ENCODE measurements at places on chromosomes 13 and 19.

- DNase-seq, result peak; percentile 88
Observed at GRCh38 chr13:50116430-50116973, 101.3 kb downstream of the KCNRG start.

DNA sequence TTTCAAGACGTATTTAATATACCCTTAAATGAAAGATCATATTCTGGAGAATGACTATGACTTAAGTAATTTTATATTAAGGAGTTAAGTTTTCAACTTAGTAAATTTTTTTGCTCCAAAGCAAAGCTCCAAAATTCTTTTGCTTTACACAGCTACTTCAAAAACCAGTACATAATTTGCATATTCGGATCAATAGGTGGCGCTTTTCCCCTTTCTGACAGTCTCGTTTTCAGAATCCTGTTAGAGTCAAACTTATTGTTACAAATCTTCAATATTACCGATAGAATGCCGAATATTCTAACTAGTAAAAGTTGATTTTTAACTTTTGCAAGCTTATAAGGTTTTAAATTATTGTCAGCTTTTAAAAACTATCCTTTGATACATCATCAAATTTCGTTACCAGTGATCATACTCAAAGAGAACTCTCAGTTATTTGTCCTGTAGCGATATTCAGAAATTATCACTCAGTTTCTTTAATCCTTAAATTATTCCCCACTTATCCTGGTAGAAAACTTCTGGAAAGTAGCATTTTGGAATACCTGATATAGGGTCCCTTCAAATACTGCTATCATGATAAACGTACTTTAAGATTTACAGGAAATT is 852.7 kb upstream of the KLHL1 start:
- DNase-seq, result peak; percentile 65

GRCh38 chr13:101752432-101752831 is 300.0 kb downstream of the ITGBL1 start:
- DNase-seq, result no peak

DNA sequence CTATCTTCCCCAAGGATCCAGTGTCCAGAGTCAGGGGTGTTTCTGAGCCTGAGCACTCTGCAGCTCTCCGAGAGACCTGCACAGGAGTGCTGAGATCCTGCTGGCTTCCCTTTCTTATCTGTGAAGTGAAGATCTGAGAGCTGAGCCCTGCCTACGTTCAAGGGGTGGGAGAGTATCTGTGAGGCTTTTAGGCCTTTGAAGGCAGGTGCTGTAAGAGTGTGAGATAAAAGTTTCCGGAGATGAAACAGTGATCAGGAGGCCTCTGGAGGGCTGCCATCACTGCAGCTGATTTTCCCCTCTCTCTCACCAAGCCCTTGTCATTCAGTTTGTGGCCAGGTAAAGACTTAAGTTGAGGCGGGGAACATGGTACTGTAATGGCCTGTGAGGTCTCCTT is 83.1 kb downstream of the AKAP11 start:
- no peak for DNase-seq

DNA sequence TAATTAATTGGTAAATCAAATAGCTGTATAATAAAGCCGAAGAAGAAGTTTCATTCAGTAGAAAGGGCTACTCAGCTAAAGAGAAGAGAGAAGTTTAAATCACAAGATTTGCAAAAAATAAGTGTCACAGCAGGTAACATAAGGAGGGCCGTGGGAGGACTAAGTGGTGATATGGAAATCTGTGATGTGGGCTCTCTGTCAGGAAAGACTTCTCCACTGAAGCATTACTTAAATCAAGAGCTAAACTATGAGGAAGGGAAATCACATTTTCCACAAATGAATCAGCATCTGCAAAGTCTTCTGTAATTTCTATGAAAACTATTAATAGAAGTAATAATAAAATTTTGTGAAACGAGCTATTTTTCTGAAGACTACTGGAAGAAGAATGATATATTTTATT is 153.8 kb downstream of the PCDH9 start:
- no peak for DNase-seq

DNA sequence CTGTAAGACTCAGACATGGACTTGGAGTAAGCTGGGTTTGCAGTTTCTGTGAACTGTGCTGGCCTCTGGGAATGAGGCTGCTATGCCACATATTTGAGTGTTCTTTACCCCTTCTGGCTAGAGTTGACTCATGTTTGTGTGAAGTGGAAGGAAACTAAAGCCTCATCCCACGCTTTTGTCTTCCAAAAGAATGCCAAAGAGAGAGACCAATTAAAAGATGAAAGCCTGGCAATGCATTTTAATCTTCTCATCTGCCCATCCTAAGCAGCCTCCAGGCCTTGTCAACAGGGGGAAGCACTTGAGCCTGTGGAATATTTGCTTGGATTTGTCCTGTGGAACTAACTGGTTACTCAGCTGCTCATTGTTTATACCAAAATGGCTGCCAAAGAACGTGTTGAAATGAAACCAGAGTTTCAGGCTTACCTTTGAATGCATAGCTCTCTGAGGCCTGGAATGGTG is 49.1 kb downstream of the LMO7 start:
- DNase-seq, result peak; percentile 16

GRCh38 chr19:30385174-30385573 is 13.0 kb downstream of the ZNF536 start:
- DNase-seq, result no peak

DNA sequence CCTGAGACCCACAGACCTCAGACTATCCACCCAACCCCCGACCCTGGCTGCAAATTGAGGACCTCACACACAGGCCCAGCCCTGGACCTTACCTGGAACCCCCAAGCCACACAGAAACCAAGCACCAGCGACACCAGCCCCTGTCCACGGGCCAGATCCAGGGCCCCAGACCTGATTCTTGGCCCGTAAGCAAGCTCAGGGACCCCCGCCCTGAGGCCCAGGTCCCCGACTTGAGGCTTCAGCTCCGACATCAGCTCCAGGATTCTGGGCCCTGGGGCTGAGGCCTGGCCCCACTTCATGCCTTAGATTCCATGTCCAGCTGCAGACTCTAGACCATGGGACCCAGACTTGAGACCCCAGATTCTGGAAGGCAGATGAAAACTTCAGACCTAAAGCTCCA is 6.3 kb downstream of the TTYH1 start:
- DNase-seq, result no peak

GRCh38 chr13:62932256-62932883 is 1516.7 kb upstream of the PCDH20 start:
- DNase-seq, result no peak

DNA sequence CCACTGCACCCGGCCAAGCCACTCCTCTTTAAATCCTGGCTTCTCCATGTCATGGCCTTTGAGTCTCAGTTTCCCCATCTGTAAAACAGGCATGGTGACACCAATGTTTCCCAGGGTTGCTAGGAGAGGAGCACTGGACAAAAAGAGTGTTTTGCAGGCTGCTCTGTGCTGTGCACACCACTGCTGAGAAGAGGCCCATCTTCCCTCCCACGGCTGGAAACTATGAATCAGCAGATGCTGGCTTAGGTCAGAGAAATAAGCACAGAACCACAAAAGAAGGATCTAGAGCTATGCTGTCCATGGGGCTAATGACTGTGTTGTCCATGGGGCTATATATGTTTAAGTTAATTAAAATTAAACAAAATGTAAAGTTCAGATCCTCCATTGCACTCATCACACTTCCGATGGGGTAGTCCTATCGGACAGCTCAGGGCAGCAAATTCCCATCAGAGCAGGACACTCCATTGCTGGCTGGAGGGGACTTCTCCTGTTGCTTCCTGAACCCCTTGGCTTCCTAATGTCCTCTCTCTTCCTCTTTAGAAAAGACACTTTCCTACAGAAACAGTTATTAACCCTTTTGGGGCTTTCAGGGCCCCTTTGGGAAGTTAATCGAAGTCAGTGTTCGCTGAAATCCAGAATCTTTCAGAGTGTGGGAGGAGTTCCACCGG is 37.1 kb downstream of the TSHZ3 start:
- no peak for DNase-seq

DNA sequence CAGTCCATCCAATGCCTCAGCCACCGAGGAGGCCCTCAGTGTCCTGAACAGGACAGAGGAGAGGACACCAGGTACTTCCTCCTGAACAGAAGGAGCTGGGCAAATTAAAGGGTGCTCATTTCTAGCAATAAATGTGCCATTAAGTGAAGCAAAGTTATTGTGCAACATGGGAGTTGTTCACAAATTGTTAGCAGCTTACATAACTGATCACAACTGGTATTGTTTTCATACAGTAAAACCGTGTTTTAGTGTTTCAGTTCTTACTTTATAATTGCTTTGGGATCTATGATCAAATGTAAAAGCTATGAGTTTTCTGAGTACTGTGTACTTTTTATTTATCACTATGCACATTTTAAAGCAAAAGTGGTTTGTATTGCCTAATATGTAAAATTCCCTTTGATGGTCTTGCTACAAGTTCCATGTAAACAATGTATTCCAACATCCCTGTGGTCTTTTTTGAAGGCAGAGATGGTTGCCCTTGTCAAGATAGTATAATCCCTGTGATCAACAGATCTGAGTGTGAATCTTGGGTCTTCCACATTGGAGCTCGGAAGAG is 263.1 kb downstream of the FGF14 start:
- no peak for DNase-seq

DNA sequence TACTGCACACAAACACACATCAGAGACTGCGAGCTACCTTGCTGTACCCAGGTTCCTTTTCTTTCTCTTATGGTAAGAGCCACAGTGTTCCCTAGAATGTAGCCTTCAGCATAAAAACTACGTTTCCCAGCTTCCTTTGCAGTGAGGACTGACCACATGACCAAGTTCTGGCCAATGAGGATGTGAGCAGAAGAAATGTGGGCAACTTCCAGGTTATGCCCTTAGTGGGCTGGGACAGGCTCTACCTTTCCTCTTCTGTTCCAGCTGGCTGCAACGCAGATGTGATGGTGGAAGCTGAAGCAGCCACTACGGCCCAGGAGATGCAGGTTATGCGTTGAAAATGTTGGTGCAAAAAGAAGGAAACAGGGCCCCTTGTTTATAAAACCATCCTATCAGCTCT is 27.5 kb downstream of the VRK3 start:
- DNase-seq, result peak; percentile 42

DNA sequence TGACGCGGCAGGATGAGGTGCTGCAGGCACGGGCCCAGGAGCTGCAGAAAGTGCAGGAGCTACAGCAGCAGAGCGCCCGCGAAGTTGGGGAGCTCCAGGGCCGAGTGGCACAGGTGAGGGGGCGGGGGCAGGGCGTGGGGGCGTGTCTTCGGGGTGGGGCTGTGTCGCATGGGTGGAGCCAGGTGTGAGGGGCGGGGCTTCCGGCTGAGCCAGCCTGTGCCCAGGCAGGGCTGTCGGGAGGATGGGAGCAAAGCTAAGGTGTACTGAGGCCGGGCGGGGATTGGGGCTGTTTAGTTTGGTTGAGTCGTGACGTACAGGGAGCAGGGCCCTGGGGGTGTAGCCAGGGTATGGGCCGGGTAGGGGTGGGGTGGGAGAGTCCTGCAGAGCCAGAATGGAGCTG is 62.3 kb downstream of the KCNC3 start:
- DNase-seq, result no peak

DNA sequence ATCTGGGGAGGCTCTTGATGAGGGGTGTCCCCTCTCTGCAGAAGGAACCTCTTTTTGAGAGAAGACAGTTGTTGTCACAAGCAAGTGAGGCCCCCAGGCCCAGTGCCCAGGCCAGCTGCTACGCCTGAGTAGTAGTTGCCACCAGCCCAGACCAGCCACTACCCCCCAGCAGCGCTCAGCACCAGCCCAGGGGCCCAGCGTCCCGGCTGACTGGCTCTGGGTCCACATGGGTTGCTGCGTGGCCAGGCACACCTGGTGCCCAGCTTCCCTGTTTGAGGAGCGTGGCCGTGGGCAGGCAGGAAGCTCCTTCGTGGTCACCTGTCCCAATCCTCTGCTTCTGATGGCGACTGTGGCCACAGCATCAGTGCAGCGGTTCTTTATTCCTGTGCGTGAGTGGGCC is 84.7 kb downstream of the KDM4B start:
- no peak for DNase-seq

DNA sequence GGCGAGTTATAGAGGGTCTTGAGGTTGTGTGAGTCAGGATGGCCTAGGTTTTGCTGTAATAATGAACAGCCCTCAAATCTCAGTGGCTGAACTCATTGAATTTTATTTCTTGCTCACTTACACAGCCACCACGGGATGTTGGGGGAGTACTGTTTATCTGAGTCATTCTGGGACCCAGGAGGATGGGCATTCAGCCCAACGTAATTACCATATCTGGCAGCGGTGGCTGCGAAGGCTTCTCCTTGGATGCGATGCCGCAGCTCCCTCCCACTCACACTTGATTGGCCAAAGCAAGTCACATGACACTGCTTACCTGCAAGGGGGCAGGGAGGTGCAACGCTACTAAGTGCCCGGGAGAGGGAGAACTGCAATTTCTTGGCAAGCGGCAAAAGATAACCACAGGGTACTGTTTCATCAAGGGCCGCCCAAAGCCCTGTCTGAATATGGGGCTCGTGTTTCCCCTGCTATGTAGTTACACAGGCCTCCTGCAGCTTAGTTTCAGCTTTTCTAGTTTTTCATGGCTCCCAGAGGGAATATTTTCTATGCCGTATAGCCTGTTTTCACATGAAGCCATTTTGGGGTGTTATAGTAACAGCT is 19.9 kb downstream of the ZSWIM9 start:
- DNase-seq, result no peak

GRCh38 chr19:23070353-23071146 is 46.3 kb upstream of the ZNF730 start:
- DNase-seq, result no peak

DNA sequence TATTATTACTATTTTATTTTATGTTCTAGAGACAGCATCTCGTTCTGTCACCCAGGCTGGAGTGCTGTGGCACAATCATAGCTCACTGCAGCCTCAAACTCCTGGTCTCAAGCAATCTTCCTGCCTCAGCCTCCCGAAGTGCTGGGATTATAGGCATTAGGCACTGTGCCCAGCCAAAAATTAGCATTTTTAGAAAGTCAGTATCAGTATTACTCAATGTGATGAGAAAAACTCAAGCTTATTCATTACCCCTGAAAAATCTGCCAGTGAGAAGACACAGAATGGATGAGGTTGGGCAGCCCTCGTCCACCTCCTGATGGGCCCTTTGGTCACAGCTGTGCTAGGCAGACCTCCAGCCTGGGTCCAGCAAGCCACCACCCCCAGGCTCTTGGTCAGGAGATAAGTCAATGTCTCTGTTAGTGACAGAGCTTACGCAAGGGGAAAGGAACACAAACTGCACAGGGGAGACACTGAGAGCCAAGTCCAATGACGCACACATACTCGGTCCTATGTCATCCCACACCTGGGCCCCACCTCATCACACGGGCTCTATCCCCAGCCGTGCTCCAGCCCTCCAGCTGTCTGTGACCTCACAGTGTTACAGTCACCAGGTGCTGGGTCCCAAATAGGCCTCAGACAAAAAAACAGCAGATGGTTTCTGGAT is 19.8 kb downstream of the PEPD start:
- DNase-seq, result no peak

Data from endothelial cell of umbilical vein (primary cell).